ENCODE measurements at places on chromosomes 13 and 19.

DNA sequence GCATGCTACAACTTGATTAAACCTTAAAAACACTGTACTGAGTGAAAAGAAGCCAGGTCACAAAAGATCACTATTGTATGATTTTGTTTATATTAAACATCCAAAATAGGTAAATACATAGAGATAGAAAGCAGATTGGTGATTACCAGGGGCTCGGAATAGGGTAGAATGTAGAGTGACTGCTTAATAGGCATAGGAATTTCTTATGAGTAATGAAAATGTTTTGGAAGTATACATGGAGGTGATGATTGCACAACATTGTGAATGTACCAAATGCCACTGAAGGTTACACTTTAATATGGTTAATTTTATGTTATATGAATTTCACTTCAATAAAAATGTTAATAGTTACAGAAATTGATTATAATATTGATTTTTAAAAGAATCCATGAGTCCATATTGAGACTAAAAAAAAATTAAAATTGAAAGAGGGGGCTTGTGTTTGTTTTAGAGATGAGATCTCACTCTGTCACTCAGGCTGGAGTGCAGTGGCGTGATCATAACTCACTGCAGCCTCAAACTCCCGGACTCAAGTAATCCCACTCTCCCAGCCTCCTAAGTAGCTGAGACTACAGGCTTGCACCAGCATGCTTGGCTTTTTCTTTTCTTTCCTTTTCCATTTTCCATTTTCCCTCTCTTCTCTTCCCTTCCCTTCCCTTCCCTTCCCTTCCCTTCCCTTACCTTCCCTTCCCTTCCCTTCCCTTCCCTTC lies 85.1 kb downstream of the FNDC3A start:
- no peak for DNase-seq

DNA sequence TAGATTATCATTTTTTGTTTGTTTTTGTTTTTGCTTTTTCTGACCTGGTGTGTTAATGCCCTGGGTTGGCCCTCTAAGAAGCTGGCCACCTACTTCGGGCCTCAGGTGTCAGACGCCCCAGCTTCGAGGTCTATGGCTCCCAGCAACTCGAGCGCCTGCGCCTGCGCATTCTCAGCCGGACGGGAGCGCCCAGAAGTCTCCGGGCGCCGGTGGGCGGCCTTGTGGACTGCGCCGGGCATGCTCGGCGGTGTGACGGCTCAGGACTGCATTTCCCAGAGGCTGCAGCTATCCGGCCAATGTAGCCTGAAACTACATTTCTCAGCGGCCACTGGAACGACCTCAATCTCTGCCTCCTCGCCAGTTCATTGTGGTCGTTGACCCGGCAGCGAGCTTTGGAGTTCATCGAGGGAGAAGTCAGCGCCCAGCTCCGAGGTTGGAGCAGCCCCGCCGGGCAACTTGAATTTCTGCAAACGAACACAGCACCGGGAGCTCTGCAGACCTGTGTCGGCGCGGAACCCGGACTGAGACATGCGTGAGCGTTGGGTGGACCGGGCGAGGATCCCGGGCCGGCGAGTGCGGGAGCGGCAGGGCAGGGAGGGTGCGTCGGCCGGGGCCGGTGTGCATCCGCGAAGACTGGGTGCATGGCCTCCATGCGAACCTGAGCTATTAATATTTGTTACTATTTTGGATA lies at the start of gene ZNF30:
TSS of gene ZNF30 (plus strand) at position 219 of the 691 bp plus-strand sequence. CDS start 3,045 bp downstream, outside the sequence.
- DNase-seq = peak; percentile 81

- peak; percentile 47 for DNase-seq
These were observed 7.4 kb downstream of the PTOV1 start for GRCh38 chr19:49858088-49858985.

- DNase-seq = no peak
These were observed 1.9 kb downstream of the JSRP1 start for GRCh38 chr19:2254064-2254872.

GRCh38 chr13:35309706-35310105 lies 166.8 kb downstream of the MAB21L1 start:
- DNase-seq = no peak

- DNase-seq = no peak
These were observed 803 bp downstream of the FLT3 start for GRCh38 chr13:28099396-28100149.

- DNase-seq = no peak
These were observed 25.6 kb downstream of the URI1 start for GRCh38 chr19:29967623-29968022.

- no peak for DNase-seq
These were observed 23.6 kb downstream of the TUBA3C start for GRCh38 chr13:19158006-19158405.

DNA sequence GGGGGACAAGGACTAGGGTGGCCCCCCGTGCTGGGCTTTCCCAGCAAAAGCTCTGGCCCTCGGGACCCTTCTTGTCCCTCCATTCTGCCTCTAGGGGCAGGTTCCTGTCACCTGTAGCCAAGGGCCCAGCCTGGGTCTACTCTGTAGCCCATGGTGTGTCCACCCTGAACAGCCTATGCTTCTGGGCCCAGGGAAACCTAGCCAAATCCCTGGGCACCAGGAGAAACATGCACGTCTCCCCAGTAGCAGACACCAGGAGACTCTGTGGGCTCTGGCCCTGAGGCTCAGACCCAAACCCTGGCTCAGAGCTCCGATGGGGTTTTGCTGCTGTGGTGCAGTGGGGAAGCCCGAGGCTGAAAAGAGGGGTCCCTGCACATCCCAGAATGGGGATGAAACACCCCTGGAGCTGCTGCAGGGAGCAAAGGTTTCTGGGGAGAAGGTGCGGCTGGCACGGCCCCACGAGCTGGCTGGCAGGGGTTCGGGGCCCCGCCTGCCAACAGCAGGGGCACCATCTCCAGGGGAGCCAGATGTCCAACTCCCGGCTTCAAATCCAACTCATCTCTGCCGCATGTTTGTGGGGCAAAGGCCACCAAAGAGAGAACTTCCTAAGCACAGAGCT lies 18.2 kb downstream of the CEBPG start:
- no peak for DNase-seq

GRCh38 chr19:41753936-41754529 lies 1.3 kb upstream of the CEACAM6 start:
- no peak for DNase-seq
